ENCODE measurements at places on chromosomes 1 and 21.

DNA sequence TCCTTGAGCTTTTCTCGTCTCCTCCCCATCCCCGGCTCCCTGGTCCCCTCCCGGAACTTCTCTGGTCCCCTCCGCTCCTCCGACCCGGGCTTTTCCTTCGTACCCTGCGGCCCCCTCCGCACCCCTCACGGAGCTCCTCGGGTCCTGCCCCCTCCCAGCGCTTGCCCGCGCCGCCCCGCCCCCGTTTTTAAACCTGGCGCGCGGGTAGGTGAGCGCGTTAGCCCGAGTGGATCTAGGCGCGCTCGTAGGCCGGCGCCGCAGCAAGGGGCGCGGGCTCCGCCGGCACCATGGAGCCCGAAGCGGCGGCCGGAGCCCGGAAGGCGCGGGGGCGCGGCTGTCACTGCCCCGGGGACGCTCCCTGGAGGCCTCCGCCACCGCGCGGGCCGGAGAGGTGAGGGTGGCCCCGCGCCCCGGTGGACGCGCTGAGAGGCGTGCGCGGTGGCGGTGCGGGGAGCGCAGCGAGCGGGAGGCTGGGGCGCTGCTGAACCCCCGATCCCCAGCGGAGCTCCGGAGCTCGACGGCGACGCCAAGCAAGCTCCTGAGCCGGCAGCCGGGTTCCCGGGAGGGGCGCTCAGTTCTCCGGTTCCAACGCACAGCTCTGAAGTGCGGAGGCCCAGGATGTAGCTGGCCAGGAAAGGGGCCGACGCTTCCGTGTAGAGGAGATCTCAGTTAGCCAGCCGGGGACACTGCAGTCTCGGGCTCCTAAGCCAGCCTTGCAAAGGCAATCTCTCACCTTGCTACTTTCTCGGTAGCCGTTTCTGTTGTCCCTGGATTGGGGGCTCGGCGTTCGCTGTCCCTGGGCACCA lies at the start of gene RIPPLY3:
Gene RIPPLY3 (plus strand): TSS at position 217 of the 806 bp plus-strand sequence. CDS start 71 bp downstream, at position 288.
- peak; percentile 6 for DNase-seq

DNA sequence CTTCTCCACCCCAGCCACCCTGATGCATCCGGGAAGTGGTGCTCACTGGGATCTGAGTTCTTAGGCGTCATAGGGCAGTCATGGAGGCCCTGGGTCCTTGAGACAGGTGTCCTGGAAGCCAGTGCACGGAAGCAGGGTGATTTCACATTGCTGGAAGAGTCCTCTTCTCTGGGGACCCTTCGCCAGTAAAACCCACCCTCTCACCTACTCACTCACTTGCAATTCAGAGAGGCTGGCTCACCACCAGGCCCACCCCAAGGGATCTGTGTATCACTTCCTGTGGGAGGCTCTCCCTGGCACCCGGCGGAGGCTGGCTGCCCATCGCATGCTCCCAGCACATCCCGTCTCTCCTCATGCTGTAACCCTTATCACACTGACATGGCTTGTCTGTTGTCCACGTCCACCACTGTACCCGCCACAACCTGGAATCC lies 40.2 kb upstream of the EPS8L3 start:
- DNase-seq = no peak

- no peak for DNase-seq
Observed at GRCh38 chr1:183281039-183281438, 95.0 kb downstream of the LAMC2 start.

- no peak for DNase-seq
Observed at GRCh38 chr1:110048240-110048639, 13.8 kb downstream of the STRIP1 start.

DNA sequence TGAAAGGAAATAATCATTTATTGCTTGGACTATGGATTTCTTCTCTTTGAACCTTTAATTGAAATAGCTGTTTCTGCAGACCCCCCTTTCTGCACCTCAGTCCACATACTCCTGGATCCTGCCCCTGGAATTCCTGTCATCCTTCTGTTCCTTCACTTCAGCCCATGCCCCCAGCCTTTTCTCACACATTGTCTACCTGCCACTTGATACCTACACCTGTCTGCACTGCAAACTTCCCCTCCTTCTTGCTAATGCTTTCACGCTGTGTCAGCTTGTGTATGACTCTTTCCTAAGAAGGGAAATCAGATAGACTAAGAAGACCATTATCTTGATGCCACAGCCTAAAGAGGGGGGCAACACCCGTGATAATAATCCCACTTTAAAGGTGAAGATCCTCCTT lies 80.3 kb upstream of the EXO1 start:
- no peak for DNase-seq

- DNase-seq = no peak
Observed at GRCh38 chr1:84665703-84666317, 24.5 kb downstream of the SSX2IP start.

GRCh38 chr1:58457023-58457635 lies 89.4 kb downstream of the OMA1 start:
- no peak for DNase-seq

- DNase-seq = no peak
Observed at GRCh38 chr1:53968125-53968513, 22.0 kb downstream of the LRRC42 start.

DNA sequence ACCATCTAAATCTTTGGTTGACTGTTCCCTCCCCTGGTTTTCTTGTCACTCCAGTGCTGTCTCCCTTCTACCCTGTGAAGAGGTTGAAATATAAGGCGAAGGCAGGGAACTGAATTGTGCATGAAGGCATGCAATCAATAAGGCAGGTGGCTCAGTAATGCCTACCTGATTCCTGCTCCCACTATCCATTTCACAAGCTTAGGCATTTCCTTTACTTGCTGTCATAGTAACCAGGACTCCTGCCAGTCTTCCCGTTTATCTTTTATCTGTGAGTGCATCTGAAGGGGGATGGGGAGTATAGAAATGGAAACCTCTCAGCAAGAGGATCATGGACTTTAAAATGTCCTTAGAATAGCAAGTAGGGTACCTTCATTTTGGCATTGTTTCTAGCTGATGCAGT lies 40.5 kb downstream of the MRPS6 start:
- no peak for DNase-seq

- DNase-seq = no peak
Observed at GRCh38 chr1:97053268-97053667, 331.7 kb downstream of the PTBP2 start.

GRCh38 chr1:156754219-156754618 lies 2.7 kb upstream of the HDGF start:
- DNase-seq = no peak

DNA sequence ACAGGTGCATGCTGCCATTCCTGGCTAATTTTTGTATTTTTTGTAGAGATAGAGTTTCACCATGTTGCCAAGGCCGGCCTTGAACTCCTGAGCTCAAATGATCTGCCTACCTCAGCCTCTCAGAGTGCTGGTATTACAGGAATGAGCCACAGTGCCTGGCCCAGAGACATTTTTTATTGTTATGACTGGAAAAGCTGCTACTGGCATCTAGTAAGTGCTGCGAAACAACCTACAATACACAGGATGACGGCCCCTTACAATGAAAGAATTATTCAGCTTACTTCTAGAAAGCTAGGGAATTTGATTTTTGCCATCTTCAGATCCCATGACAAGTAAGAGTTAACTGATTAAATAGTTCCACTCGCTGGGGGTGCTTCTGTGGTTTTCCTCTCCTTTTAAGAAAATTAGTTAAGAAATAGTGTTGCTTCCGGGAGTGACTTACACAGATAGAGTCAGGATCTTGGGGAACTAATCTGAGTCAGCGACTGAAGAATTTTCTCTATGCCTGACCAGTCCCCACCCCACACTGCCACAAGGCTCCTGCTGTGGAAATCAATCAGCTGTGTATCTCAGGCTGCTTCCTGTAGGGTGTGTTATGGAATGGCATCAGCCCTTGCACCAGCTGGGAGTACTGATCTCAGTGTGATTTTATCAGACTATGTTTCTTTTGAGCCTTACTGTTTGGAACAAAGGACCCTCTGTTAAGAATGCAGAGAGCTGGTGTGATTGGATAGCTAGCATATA lies 93.0 kb upstream of the BMP8A start:
- peak; percentile 14 for DNase-seq
